ENCODE measurements at places on chromosomes 1 and 21.
A peak's percentile ranks its signal among the peaks of the same experiment; 100 is the strongest.

DNA sequence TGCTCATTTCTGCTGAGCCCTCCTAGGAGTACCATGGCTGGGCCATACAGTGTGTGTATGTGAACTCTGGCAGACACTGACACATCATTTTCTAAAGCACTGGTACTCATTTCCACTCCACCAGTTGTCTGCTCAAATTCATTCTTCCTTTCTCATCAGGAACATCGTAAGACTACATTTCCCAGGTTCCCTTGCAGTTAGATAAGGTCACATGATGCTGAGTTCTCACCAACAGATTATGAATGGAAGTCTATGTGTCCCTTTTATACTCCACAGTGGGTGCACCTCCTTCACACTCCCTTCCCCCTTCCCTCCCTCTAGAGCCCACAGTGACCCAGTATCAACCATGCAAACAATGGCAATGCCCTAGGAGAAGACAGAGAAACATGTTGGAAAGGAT is 38.3 kb upstream of the PAX7 start:
- no peak for DNase-seq

DNA sequence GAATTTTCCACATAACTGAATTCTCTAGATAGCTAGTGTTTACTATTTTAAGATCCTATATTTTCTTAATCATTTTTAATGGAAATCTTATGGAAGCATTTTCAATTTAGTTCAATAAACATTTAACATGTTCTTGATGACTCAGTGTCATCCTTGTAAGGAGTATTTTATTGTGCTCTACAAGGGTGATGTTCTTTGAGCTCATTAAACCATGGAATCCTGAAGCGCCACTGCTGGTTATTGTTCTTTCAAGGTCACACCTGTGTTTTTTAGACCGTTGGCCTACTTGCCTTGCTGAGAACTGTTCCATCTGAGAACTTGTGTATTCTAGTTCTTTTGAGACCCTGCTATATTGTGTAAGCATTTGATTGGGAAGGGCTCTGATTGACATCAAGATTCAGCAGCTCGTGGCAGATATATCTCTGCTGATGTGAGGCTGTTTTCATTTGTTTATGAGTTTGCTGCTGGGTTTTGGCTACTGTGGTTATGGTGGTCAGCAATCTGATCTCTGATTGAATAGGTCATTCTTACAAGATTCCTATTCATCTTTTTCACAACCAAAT is 132.0 kb downstream of the GIPC2 start:
- DNase-seq, result no peak

GRCh38 chr1:20216574-20216973 is 30.3 kb upstream of the PLA2G2C start:
- no peak for DNase-seq

DNA sequence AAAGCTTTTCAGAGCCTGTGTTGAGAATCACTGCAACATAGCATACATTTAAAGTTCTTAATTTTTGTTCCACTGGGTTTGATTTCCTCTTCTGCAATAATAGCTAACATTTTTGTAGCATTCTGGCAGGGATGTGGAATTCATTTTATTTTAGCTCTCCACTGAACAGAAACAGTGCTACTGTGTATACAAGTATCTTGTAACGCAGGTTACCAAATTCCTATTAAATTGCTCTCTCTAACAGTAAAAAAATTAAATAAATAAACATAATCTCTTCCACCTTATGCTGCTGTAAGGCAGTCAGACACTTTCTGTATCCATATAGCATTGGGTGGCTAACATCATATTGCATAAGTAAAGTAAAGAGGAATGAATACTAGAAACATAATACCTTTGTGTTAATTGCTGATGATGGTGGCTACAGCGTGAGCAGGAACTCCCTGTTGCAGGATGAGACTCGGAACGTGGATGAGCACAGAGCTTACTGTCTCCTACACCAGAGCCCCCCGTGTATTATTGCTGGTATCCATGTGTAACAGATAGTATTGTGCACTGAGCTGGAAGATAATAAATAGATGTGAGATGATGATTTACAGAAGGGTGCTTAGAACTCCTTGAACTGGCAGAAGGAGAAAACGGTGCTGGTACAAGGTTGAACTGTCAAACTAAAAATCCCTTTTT is 276.9 kb upstream of the SNX7 start:
- no peak for DNase-seq

DNA sequence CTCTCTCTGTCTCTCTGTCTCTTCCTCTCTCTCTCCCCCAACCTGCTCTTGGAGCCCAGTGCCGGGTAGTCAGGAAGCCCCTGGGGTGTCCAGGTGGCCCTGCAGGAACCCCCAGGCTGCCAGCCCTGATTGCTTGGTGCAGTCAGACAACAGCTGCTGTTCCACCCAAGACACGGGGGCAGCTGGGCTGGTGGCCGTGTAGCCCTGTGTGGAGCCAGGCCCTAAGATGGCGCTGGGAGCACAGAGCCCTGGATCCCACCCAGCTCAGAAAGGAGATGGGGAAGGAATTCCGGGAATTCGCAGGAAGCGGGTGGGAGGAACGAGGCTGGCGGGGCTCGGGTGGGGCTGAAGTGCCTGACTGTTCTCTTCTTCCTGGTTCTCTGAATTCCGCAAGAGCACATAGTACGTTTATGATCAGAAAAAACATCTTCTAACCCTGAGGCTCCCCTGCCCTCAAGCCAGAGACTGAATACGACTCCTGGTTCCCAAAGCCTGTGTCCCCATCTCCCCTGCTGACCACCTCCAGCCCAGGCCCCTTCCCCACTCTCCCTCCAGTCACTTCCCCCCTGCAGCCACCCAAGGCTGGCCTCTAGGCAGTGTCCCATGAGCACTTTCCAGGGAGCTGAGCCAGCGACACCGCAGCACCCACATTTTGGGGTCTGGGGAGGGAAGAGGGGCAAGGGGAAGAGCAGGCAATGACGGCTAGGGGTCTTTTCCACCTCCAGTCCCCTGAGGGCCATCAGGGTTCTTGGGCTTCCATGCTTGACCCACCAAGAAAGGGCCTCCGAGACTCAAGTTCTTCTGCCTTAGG is 55.0 kb downstream of the WNT9A start:
- peak; percentile 44 for DNase-seq

- no peak for DNase-seq
Measured at GRCh38 chr1:205528446-205528886, 24.0 kb downstream of the CDK18 start.

DNA sequence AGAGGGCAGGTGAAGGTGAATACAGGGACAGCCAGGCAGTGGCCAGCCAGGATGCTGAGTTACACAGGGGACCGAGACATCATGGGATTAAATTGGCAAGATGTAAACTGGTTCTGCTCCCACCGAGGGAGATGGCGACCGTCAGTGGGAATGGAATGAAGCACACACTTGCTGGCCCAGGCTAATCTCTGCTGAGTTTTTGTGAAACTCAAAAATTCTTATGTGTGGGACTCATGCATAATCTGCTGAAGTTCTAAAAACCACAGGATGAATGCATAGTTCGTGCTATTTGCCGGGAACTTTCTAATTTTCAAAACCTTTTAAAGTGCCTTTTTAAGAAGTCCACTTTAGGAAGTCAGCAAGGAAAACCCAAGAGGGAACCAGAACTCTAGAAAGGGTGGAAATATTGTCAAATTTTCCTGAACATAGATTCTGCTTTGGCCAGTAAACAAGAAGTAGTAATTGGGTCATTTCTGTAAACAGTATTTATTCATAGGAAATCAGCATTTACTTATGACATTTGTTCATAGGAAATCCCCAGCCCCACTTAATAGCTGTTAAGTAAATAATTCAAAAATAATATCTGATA is 85.4 kb upstream of the ROR1 start:
- no peak for DNase-seq

DNA sequence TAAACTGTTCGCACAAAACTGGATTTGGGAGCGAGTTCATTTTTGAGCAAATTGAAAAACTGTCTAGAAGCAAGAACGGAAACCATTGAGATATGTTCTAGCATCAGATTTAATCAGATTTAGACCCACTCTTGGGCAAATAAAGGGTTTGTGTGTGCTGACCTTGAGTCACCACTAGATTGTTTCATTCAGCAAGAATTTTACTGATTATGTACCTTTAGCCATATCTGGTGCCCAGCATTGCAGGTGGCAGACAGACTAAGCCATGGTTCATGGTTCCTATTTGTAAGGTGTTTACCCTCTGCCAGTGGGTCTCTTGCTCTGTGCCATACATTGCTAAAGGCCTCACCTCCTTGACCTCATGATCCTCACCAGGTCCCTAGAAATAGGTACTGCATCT is 1.4 kb downstream of the NUDC start:
- DNase-seq, result no peak

- no peak for DNase-seq
Measured at GRCh38 chr1:162677607-162678371, 45.5 kb downstream of the DDR2 start.

- DNase-seq, result no peak
Measured at GRCh38 chr1:80882553-80882952, 918.2 kb upstream of the ADGRL2 start.

GRCh38 chr1:165468726-165469249 is 23.9 kb upstream of the RXRG start:
- DNase-seq, result no peak

- DNase-seq, result no peak
Measured at GRCh38 chr21:35136586-35137219, 87.6 kb upstream of the RUNX1 start.

- DNase-seq, result peak; percentile 47
Measured at GRCh38 chr1:84996846-84997666, at the start of gene MCOLN2. Gene MCOLN2, minus strand, starts transcription at chr1:84997113. Its CDS starts 241 bp downstream, at chr1:84996872.

DNA sequence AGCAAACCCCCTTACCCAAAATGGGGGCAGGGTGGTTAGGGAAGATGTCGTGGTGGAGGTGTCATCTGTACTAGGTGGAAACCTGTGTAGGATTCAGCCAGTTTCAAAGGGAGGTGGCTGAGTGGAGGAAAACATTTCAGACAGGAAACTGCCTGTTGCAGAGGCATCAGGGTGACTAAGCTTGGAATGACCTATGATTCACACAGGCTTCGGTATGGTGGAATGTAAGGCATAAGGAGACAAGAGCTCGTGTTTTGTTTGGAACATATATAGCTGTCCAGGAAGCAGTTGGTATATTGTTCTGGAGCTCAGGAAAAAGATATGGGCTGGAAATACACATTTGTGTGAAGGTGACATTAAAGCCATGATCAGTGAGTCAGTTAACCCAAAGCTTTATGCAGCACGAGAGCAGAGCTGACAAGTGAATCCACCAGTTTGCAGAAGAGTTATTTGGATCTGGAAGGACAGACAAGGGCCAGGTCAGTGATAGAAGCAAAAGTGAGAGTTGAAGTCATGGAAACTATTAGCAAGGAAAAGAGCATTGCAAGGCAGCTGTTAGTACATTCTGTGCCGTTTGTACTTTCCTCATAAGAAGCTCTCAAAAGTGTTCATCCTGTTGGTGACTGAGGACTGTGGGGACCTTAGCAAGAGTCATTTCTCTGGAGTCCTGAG is 12.2 kb downstream of the UTP25 start:
- no peak for DNase-seq

DNA sequence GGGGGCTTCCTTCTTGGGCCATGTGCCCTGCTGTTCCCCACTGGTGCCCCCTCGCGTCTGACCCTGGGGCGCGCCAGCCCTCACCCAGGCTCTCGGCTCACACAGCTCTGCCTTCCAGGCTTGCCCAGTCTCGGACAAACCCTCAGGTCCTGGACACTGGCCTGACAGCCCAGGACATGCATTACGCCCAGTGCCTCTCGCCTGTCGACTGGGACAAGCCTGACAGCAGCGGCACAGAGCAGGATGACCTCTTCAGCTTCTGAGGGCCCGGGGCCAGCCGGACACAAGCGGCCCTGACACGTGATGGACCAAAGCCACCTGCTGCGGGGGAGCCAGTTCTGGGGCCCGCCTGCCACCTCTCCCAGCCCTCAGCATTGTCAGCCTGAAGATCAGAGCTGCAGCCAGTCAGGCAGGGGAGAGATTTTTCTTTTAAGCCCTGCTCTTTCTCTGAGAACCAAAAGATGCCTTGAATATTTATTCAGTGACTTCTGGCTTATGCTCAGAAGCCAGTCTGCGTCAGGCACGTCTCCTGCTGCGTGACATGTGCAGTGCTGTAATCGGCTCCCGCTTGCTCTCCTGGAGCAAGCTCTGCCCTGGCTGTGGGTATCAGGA is 23.4 kb downstream of the LDLRAP1 start:
- peak; percentile 69 for DNase-seq

DNA sequence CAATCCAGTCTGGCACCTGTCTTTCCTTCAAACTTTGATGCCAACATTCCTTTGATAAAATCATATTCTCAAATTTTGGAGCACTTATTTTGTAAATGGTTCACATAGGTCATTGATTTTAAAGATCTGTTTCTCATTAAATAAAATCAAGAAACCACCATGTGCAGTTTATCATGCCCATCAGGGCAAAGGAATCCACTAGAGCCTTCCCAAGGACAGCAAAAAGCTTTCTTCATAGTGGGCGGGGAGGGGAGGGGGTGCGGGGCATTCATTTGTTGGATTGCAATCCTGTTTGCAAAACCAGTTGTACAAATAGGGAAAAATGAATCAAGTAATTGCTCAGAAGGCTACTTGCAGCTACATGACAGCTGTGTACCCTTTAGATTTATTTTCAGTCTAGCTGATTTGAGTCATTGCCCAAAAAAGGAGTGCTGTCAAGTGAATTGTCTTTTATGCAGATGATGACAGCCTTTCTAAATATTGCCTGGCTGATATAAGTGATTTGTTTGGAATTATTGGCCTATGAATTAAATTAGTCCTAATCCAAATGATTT is 23.0 kb downstream of the LRRC8B start:
- DNase-seq, result peak; percentile 32

DNA sequence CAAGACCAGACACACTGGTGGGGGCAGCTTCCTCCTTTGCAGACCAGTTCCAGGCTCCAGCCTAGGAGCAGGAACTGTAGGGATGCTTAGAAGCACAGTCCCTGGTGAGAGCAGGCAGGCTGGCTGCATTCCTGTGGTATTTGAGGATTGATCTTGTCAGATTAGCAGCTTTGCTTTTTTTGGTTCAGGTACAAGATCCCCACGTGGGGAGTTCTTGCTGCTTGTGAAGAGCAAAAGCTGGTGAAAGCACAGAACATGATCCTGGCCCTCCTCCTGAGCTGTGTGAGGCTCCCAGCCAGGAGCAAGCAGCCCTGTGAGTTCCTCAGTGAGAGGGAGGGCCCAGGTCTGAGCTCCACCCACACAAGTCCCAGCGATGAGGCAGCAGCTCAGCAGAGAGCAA is 75.3 kb upstream of the ARTN start:
- peak; percentile 84 for DNase-seq
